Caki2 (cell line): ENCODE measurements at places on chromosomes 11 and 22.
A peak's percentile ranks its signal among the peaks of the same experiment; 100 is the strongest.

GRCh38 chr11:77421041-77421723, 52.7 kb downstream of the PAK1 start:
- DNase-seq: no peak

GRCh38 chr11:1333860-1334259, 24.4 kb upstream of the TOLLIP start:
- DNase-seq: no peak

DNA sequence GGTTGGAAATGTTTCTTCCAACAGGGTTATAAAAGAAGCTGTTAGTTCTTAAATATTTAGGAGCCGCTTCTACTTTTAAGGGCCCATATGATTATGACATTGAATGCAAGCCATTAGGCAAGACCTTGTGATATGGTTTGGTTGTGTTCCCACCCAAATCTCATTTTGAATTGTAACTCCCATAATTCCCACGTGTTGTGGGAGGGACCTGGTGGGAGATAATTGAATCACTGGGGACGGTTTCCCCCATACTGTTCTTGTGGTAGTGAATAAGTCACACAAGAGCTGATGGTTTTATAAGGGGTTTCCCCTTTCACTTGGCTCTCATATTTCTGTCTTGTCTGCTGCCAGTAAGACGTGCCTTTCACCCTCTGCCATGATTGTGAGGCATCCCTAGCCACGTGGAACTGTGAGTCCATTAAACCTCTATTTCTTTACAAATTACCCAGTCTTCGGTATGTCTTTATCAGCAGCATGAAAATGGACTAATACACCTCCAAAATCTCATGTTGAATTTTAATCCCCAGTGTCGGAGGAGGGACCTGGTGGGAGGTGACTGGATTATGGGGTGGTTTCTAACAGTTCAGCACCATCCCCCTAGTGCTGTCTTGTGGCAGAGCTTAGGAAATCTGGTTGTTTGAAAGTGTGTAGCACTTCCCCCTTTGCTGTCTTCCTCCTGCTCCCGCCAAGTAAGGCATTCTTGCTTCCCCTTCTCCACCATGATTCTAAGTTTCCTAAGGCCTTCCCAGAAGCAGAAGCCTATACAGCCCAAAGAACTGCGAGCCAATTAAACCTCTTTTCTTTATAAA, 4.3 kb downstream of the CD59 start:
- DNase-seq: no peak

DNA sequence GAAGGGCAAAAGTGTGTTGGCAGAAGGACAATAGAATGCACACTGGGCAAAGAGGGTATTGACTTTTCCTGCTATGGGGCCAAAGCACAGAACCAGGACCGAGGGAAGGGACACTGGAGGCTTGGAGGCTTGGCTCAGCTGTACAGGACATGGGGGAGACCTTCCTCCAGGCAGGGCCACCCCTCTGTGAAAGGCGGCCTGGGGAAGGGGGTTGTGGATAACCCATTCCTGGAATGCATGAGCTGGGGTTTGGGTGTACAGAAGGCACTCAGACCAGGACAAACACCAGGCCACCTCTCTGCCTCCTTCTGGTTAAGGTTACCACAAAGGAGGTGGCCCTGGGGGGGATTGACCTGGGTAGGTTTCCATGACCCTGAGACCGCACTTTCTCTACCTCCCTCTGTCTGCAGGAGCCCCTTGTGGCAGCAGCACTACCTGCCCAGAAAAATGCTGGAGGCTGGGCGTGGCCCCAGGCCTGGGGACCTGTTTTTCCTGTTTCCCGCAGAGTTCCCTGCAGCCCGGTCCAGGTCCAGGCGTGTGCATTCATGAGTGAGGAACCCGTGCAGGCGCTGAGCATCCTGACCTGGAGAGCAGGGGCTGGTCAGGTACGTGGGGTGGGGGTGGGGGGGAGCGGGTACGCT, 9.6 kb downstream of the P2RY2 start:
- no peak for DNase-seq

- DNase-seq: no peak
Observed at GRCh38 chr22:31958625-31959239, 14.4 kb downstream of the YWHAH start.

DNA sequence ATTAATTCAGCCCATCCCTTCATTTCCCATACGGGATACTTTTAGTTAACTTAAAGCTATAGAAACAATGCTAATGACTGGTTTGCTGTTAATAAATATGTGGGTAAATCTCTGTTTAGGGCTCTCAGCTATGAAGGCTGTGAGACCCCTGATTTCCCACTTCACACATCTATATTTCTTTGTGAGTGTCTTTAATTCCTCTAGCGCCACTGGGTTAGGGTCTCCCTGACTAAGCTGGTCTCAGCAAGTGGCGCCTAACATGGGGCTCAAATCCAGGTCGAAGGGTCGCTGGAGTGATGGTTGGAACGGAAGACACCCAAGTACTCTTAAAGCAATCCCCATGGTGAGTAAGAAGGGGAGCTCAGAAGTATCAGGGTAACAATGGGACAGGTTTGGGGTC, 14.4 kb upstream of the OOSP1 start:
- no peak for DNase-seq

- DNase-seq: no peak
Observed at GRCh38 chr11:61037441-61038093, 64.7 kb upstream of the CD5 start.

- peak; percentile 88 for DNase-seq
Observed at GRCh38 chr11:59106363-59107336, at the start of gene FAM111B. Gene FAM111B (plus strand): TSS chr11:59107237. CDS start chr11:59109626, 2,389 bp downstream.

DNA sequence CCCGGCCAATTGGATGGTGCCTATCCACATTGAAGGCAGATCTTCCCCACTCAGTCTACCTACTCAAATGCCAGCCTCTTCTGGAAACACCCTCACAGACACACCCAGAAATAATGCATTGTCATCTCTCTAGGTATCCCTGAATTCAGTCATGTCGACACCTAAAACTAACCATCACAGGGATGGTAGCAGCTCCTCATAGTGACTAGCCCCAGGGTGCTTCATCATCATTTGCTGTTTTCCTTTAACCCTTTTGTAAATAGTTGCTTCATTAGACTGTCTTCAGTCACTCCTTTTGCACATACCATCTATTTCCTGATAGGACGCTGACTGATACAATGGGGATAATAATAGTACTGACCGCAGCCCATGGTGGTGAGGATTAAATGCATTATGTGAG, 18.8 kb upstream of the AMOTL1 start:
- DNase-seq: peak; percentile 29

GRCh38 chr11:83666149-83666548, 380.0 kb upstream of the CCDC90B start:
- DNase-seq: peak; percentile 29

- DNase-seq: no peak
Observed at GRCh38 chr11:29100967-29101366, 915.9 kb downstream of the KCNA4 start.

GRCh38 chr11:64284048-64284961, at the start of gene BAD:
Gene BAD (minus strand): TSS chr11:64284665. CDS start chr11:64284368, 297 bp downstream.
- peak; percentile 81 for DNase-seq

DNA sequence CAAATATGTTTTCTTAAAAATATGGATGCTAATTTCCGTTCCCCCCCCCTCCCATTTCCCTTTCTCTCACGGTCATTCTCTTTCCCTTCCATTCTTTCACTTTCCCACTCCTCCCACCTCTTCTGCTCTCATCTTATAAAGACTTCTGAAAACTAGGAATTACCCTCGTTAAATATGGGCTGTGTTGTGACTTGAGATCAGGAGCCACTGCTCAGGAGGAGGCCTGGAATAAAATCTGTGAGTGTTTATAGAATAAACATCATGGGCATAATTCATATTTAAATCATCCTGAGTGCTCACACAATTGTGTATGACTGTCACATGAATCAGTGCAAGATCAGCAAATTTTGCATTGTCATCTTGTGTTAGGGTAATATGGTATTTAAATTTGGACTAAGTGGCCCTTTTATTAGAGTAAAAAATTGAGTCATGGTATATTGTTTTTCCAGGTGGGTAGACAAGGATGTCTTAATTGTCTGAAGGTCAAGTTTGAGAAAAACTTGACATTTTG, 208.0 kb downstream of the DDX10 start:
- DNase-seq: no peak

DNA sequence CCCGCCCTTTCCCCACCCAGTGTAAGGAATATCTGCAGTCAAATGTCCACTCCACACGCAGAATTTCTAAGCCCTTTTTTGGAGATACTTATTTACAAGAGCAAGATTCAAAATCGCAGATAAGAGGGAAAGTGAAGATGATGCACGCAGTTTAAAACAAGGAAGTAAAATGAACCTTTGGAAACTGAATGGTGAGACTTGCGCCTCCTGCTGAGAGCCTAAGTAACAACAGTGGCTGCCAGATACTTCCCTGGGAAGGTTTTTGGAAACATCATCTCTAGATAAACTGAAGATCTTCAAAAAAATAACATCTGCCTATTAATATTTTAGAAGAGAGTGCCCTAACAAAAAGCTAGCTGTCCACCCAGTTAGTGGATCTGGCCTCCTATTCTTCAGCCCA, 963.1 kb upstream of the FAT3 start:
- DNase-seq: no peak

DNA sequence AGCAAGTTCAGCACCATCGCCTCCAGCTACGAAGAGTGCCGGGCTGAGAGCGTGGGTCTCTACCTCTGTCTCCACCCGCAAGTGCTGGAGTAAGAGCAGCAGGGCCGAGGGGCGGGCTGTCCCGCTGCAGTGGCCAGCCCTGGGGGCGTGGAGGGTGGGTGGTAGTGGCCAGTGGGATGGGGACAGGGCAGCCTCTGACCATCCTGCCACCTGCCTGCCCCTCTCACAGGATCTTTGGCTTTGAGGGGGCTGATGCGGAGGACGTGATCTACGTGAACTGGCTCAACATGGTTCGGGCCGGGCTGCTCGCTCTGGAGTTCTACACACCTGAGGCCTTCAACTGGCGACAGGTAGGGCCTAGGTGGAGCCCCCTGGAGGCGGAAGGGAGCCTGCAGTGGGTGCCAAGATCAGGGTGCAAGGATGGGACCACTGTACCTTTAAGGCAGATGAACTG, 15.0 kb upstream of the BBS1 start:
- no peak for DNase-seq

- DNase-seq: no peak
Observed at GRCh38 chr11:23079382-23079813, 219.1 kb upstream of the CCDC179 start.

GRCh38 chr22:19987394-19988306, 29.0 kb downstream of the ARVCF start:
- DNase-seq: no peak

DNA sequence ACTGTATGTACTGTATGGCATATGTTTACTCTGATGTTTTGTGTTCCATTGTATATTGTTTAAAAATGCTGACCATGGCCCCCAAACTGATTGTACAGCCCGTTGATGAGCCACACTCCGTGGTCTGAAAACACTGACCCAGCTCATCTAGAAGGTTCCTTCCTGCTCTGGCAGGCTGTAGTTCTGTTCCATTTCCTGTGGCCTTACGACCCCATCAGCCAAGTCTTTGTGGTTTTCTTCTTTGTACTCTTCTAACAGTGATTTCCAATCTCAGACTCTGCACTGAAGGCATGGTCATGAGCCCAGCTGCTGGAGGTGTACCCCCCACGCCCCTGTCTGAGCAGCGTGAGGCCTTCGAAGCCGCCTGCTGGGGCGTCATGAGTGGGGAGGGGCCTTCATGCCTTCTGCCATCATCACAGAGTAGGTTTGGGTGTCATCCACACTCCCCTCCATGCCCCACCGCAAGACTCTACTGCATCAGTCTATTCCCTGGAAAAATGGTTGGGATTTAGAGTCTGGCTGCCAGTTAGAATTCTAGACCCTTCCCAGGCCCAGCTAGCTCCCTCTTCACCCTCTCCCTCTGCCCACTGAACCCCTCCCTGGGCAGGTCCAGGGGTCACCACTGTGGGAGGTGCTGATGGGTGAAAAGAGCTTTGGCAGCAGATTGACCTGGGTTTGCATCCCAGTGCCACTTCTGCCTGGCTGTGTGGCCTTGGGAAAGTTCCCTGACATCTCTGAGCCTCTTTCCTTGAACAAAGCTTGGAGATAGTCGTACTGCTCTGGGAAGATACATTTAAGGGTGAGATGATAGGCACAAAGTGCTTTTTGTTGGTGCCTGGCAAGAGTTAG, 11.3 kb upstream of the C11orf96 start:
- DNase-seq: no peak

DNA sequence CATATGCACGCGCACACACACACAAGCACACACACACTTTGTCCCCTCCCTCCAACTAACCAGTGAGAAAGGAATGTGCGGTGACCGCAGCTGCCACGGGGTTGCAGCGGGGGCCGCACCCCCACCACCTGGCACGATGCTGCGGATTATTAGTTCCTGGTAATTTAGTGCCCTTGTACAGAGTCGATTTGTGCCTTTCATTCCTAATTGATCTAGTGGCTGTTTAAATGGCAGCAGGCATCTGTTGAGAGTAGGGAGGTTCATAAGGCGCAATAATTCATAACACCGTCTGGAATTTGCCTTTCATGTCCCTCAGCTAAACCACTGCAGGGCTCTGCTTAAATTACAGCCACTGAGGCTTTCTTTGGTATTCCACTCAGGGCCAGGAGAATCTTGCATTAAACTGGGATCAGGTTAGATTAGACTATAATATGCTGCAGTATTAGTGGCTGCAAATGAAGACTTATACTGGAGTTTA, 113.7 kb downstream of the FEZ1 start:
- DNase-seq: no peak

DNA sequence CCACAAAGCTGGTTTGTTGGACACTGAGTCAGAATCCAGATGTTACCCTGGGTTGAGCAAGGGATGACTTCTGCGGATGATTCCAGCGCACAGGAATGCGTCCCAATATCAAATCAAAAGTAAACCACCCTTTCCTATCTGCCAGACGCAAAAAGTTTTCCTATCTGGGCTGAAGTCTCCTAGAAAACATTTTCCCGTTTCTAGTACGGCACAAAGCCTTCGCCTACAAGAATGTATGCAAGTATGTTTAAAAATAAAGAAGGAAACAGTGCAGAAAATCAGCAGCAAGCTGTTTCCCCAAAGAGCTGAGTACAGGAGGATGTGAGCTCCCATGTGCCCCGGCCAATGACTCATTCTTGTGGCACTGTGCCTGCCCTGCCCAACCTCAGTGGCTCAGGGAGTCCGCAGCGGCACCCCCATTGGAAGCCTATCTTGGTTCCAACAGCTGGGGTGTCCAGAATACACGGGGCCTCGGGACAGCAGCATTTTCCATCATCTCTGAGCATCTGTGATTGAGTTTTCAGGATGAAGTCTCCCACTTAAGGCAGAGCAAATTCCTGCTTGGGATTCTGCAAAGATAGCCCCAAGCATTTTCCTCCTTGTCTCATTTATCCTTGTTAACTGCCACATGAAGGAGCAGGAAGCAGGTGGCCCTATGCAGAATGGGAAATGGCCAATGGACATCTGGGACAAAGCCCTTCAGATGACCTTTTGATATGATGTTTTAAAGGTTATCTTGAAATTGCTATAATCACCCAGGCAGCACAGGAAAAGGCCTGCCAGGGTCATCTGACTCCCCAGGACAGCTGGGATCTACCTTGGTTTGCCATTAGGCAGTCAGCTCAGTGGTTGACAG, 17.5 kb downstream of the KCNJ5 start:
- DNase-seq: no peak
